ENCODE measurements at places on chromosomes 3 and 15.

DNA sequence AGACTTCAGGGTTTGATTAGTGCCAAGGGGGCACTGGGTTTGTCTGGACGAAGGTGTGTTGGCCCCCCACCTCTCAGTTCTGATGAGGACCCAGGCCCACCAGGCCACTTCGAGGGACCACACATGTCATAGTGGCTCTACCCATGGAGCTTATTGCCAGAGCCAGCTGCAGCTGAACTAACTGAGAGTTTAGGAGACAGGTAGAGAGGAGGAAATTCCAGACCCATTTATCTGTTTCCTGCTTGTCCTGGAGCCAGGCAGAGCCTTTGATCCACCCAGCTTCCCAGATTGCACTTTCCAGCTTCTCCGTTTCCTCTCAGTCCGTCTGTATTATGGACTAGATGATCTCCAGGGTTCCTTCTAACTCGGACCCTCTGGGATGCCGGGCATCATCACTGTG, 20.9 kb downstream of the SLC24A1 start:
- no peak for DNase-seq

DNA sequence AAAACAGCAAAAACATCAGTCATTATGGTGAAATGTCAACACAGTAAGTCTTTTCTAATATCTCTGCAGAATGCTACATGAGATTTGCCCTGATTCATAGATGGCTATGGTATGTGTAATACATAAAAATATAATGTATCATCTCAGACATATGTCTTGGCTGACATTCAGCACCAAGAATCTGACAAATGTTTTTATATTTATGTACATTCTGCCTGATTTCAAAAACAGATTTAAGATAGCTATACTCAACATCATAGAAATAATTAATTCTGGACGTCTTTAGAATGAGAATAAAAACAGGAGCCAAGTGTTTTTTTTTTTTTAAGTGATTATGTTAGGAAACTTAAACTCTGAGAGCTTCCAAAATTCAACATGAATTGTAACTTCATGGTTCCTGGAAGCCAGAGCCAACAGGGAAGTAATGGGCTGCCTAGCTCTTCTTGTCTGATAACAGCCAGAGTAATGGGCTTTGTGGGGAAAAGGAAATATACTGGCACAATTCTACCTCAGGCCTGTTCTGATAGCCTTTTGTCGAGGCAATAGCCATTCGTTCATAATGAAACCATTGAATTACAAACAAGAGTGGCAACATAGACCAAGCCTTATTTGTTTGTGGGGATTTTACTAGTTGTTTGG, 184.4 kb downstream of the VGLL4 start:
- DNase-seq = no peak

- no peak for DNase-seq
Measured at GRCh38 chr3:171458071-171458863, 1.9 kb downstream of the TNIK start.

DNA sequence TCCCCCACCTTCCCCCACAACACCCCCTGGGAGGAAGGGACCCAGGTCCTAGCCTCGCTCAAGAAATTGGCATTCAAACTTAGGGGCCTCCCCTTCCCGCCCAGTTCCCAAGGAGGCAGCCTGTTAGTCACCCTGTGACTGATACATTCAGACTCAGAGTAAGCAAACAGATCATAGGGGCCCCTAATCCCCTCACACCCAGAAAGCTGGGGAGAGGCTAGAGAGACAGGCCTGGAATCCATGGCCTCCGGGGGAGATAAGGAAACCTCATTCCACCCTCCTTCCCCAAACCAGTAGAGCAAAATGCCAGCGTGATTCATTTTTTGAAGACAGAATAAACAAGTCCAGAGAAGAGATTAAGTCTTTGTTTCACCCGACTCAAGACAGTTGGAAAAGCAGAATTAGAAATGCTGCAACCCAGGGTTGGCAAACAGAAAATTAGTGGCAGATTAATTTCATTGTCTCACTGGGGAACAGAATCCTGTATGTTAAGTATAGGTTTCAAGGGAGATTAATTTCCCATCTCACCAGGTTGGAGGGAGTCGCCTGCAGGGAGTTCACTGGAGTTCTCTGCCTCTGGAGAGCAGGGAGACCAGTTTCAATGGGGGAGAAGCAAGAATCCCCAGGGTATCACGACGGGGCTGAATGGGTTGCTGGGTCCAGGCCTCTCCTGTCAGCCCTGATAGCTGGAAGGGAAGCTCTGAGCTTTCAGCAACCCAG, 268.3 kb downstream of the UACA start:
- DNase-seq = no peak

- DNase-seq = no peak
Measured at GRCh38 chr3:103494011-103494410, 1059.2 kb downstream of the ZPLD1 start.

DNA sequence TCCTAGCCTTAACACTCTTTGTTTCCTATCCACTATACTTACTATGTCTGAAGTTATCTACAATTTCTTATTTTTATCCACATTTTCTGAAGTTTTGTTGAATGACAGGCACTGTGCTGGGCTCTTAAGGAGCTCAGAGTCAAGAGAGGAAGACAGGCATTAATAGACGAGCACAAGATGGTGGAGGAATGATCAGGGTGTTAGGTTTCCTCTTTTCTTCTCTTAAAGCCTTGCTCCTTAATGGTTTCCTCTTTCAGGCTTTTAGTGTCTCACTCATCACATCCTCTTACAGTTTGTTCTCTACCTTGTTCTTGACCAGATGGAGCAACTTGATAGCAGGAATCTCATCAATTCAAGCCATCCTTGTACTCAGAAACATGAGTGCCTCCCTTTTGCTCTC, 52.9 kb upstream of the BCL6 start:
- DNase-seq = no peak

GRCh38 chr3:130411320-130411719, 65.8 kb downstream of the COL6A5 start:
- no peak for DNase-seq

DNA sequence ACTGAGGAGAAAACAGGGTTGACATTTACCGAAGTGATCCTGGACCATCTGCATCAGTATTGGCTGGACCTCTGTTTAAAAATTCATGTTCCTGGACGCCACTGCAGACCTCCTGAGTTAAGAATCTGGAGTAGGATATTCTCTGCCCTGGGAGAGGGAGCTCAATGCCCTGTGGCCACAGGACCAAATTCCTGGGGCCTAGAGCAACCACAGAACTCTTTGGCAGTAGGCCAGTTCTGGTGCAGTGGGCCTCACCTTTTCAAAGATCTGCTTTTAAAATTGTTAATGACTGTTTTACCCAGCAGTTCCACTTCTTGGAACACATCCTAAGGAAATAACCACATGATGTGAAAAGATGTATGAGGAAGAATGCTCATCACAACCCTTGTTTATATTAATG, 133.3 kb upstream of the ADPGK start:
- DNase-seq = no peak

DNA sequence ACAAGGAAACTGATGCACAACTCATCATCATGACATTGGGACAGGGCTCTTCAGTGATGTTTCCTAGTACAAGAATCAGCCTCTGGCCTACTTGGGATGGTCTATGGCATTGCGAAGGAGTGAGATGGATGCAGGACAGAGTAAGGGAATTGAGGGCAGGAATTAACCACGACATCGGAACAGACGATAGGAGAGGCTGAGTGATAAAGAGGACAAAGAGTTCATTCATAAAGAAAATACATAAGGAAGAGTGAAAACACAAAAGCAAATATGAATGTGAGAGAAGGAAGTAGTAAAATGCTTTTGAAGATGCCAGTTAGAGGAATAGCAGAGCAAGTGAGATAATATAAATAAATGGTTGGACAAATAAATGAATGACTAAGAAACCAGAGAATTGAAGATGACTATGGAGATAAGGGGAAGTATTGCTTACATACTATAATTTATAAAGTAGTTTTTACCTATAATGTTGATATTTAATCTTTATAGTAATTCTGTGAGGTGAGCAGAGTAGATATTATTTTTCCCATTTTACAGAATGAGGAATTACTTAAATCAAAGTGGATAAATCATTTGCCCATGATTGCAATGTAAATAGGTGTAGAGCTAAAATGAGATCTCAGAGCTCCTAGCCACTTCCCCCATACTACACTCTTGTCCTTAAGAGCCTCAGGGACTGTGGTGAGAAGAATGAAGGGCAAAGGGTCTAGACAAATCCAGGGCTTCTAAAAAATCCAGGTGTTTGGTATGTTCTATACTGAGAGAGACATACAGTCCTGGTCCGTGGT, 203.3 kb downstream of the DTWD1 start:
- DNase-seq = no peak

DNA sequence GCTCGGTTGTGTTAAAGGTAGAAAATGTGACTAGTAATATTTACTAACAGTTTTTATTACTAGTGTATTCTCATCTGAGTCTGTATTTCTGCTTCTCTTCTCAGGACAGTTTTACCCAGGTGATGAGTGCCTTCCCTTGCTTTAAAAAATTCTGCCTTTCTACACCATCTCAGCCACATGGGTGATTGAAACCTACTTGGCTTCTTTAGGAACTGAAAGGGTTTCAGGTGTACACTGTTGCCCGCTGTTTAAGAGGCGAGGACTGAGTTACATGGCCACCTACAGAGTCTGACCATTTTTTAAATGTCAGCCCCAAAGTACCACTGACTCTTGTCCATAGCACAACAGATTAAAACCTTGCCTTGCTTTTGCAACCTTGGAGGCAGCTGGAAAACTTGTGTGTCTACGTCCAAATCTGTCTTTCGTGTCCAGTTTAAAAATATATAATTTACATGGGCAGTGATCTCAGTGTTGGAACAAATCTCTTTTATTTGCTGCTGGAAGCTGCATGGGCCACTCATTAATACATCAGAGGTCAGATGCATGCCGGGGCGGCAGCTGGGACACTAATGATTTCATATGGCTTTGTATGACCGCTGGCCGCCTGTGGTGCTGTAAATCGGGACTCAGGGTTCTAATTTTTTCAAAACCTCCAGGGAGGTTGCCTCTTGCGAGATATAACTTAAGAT, 44.6 kb downstream of the TRIM71 start:
- no peak for DNase-seq

- DNase-seq = no peak
Measured at GRCh38 chr3:65751123-65751700, 287.5 kb downstream of the MAGI1 start.

DNA sequence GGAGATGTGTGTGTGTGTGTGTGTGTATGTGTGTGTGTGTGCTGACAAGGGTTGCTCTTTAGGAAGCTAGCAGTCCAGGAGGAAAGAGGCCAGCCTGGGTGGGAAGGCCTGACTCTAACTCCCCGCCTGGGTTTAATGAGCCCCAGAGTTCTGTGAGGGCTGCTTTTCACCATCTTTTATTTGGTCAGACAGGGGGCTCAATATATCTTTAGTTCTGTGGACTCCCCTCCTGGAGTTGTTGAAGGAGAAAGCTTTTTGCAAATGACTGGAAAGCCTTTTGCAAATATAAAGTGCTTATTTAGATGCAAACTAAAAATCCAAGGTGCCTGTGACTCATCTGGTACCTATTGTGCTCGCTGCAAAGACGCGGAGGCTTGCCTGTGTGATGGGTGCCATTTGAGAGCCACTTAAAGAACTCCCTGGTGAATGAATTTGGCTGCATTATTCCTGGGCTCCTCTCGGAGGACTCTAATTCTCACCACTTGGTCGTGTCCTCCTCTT, 24.5 kb downstream of the DRD3 start:
- no peak for DNase-seq

DNA sequence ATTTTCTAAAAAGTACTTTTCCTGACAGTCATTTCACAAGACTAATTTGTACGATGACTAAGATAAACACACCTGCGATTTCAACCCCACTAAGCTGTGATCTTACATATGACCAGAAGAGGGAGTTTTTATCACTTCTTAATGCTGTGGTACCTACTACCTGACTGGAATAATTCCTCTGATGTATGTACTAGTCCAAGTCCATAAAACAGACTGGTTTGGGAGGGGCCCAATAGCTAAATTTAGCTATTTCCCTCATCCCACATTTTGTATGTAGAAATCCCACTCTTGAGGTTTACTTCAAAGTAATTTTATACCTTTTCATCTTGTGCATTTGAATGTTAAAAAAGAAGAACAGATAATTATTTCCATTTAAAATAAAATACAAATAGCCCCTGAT, 49.7 kb upstream of the SCAANT1 start:
- DNase-seq = no peak

DNA sequence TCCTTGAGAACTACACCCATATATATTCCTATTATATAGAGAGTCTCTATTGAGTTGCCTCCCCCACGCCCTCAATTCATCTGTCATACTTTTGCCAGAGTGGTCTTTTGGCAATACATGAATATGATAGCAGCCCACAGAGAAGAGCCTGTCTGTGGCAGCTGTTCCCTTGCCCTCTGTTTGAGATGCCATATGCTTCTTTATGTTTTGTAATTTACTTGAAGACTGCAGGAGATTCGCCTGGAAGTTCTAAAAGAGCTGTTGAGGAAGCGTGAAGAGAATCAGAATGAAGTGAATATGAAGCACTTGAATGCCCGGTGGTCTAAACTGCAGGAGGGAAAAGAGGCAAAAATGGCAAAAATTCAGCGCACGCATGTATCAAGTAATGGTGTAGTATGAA, 27.2 kb downstream of the CFAP91 start:
- no peak for DNase-seq

GRCh38 chr3:129835198-129835597, 58.3 kb downstream of the TMCC1 start:
- no peak for DNase-seq

- DNase-seq = no peak
Measured at GRCh38 chr15:35705884-35706585, 160.1 kb upstream of the DPH6 start.
